ENCODE measurements at places on chromosomes 5 and 9. TPM values are rescaled to one million over a fixed set of nuclear protein-coding genes. Genes with fewer than 3 reads are reported as not detected.

The BTNL9 gene
- 6.3 TPM for total RNA-seq

- no peak for DNase-seq
Observed at GRCh38 chr5:9785751-9786150, 155.6 kb upstream of the TAS2R1 start.

DNA sequence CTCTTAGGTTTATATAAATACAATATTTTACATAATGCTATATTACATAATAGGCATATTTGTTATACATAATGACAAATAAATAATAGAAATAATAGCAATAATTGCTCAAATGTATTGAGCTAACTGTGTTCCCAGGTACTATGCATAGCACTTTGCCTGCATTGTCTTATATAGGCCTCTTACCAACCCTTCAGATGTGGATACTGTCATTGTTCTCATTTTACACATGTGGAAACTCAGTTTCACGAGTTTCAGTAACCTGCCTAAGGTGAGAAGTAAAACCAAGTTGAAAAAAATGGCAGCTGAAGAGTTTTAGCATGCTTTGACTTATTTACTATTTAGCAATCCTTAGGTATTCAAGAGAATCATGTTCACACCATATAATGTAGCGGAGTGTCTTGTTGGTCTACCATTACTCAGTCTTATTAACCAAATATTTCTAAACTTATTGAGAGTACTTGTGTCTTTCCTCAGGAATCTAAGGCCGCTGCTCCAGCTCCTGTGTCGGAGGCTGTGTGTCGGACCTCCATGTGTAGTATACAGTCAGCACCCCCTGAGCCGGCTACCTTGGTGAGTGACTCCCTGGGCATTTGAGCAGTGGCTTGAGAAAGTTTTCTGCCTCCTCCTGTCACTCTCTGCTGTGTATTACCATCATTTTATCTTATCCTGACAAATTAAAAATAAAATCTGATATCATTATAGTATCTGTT is 57.5 kb downstream of the ERAP1 start:
- no peak for DNase-seq

DNA sequence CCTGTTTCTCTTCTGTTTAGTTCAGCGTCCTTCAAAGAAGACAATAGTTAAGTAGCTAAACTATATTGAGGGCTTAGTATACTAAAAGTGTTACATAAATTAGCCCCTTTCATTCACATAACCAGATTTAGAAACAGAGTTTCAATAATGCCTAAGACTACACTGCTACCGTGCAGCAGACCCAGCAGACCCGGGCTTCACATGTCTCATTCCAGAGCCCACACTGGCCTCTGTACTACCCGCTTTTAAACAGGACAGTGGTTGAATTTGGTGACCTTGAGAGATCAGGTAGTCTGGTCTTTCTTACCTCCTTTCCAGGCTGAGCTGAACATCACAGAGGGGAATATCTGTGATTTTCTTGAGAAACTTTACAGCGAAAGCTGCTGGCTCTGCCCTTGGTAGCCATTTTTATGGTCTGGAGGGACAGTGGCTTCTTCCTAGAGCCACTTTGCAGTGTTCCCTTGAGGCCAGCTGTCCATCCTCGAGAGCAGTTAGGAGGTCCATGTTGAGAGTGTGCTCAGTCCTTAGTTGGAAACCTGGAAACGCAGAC is 56.5 kb downstream of the SLC22A5 start:
- no peak for DNase-seq

DNA sequence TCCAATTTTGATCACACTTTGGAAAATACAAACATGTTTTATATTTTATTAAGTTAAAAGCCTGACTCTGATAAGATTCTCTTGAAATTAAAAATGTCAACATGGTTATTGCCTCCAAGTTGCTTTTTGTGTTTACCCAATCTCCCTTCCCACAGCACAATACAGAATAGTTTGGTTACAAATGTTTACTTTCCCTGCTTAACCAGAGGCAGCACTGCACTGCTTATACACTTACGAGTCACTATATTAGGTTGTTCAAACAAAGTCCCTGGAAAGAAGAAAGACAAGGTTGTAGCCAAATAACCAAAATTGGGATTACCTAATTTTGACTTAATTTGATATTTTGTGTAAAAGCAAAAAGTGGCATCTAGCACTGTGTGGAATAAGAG is 25.9 kb downstream of the SRFBP1 start:
- no peak for DNase-seq

DNA sequence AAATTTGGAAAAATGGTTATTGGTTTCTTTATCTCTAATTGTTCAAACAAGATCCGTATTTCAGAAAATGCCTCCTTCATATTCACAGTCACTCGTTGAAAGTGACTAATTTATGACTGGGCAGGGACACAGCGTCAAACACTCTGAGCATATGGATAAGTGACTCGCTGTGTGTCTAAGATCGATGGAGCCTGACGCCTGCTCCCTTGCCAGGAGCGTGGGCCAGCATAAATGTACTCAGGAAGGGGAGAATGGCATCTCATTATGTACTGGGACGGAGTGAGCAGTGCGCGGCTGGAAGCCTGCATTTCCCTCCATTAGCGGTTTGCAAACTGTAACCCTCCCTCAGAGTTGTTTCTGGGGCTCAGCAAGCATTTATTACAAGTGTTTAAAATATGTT is 79.8 kb upstream of the CAST start:
- DNase-seq, result no peak

The TAF1L gene
- not detected for total RNA-seq

DNA sequence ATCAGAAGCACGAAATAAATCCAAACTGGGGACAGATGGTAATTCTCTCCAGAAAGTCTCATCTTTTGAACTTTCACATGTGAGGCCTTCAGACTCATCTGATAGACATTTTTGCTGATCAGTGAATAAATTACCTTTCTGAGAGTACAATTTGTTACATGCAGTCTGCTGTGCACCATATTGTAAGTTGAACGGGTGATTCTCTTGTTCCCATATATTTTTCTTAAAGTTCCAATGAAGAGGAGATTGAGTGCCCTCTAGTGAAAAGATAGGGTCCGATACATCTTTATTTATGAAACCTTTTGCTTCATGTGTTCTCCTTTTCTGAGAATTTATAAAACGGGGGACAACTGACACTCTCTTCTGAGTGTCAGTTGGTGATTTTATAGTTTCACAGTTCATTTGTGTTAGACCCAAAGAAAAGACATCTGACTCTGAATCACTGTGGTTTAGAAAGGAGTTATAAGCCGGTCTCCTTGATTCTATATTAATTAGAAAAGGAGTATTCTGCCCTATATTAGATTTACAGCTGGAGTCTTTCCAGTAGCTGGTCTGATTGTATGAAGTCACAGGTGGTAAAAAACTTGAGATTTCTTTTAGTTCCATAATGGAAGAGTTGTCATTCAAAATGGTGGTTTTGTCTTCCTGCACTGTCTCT is 30.4 kb downstream of the GNG10 start:
- no peak for DNase-seq

GRCh38 chr5:118752969-118753368 is 235.4 kb downstream of the DTWD2 start:
- DNase-seq, result no peak

GRCh38 chr9:10613419-10613818 is 617 bp upstream of the PTPRD start:
- DNase-seq, result no peak

DNA sequence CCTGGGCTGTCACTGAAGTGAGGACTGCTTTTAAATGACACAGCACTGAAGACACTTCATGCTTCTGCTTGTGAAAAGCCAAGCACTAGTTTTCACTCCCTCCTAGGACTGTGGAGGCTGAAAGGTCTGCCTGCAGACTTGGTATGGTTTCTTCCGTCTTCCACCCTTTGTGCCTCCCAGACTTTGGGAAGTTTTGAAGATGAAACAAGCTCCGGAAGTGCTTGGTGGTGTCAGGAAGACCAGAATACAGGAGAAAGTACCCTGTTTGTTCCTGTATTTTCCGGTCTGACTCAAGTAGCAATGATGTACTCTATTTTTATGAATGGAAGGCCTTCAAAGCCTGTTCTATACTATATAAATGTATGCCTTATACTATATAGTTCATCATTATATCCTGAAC is 222.7 kb downstream of the PDZD2 start:
- no peak for DNase-seq

- DNase-seq, result no peak
Observed at GRCh38 chr9:112091810-112092209, 83.3 kb downstream of the SUSD1 start.

The RNF145 gene
- total RNA-seq, result 39.2 TPM

DNA sequence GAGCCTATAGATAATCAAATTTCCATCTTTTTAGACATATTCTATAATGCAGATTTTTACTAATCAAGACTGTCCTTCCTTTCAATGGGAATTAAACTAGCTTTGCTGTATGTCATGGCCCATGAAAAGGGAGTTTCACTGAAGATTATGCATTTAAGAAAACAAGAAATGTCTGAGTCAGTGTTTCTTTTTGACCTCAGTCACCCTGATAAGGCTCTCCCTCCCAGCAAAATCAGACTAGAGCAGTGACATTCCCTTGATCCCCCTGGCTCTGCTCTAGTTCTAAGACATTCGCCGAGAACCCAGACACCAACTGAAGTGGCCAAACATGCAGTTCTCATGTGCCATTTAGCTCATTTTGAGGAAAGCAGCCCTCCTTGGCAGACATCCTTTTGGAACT is 442.0 kb downstream of the ACTL7B start:
- DNase-seq, result no peak

DNA sequence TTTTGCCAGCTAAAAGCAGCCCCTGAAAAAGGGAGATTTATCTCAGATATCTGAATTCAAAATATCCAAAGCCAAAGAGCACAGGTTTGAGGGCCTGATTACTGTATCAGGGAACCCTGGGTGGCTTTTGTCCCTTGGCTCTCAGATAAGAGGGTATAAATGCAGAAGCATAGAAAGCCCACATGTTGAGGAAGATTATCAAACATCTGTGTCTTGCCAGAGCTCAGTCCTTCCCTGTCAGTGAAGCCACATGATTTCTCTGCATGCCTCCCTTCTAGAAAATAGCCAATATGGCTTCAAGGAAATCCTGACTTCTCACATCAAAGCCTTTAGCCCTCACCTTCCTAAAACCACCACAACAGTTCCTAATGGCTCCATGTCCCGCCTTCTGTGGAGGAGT is 408.0 kb upstream of the DMAC1 start:
- no peak for DNase-seq

The C5orf52 gene
- total RNA-seq, result not detected

DNA sequence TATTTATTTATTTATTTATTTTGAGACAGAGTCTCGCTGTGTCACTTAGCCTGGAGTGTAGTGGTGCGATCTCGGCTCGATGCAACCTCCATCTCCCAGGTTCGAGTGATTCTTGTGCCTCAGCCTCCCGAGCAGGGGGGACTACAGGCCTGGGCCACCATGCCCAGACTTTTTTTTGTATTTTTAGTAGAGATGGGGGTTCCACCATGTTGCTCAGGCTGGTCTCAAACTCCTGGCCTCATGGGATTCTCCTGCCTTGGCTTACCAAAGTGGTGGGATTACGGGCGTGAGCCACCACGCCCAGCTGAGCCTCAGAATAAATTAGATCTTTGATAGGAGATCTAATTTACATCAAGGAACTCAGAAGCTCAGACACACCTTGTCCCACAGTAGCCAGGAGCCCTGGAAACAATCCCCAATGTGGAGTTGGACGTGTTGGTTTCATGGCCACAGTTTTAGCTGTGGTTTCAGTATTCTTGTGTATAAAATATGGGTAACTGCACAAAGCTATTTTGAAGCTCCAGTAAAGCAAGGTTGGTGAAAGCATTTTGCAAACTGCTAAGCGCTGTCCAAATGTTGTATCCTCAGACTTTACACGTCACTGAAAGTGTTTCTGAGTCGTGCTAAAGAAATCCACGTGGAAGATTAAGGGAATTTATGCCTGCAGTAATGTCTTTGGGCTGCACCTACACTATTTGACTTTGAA is 3.0 kb upstream of the HNRNPAB start:
- DNase-seq, result no peak

- no peak for DNase-seq
Observed at GRCh38 chr9:34650816-34651215, 1.2 kb upstream of the IL11RA start.

Measured in thymus (tissue), 14 donors.